Fibroblast of skin of left biceps (primary cell): ENCODE measurements at places on chromosomes 13 and 19.

DNA sequence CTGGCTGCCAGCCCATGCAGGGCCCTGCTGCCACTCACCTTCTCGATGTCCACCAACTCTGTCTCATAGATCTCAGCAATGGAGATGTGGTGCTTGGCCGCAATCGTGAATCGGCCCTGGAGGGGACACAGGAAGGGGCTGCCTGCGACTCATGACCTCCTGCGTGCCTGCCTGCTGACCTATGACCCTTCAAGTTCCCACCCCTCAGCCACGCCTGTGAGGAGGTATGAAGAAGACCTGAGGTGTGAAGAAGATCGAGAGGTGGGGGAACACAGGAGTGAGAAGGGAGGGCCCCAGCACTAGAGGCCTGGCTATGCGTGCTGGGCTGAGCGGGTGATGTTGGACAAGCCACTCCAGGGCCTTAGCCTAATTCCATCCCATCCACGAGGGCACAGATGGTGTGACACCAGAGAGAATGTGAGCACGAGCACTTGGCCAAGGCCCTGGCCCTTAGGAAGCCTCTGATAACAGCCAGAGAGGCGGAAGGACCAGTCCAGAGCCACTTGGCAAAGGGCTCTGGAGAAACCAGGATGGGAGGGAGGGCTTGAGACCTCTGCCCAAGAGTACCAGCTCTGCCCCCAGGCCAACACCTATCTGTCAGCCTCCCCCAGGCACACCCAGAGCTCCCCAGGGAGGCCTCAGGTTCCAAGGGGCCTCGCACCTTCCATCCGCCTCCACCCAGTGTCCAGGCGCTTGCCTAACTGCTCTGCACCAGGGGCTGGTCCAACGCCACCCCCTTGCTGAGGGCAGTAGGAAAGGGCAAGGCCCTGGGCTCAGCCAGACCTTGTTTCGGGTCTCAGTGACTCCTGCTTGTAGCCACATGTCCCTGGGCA lies 9.6 kb upstream of the KPTN start:
- DNase-seq, result no peak

GRCh38 chr13:112900691-112901091 lies 68.3 kb upstream of the MCF2L start:
- DNase-seq, result no peak

- no peak for DNase-seq
Measured at GRCh38 chr13:106445996-106446395, 89.5 kb downstream of the EFNB2 start.

DNA sequence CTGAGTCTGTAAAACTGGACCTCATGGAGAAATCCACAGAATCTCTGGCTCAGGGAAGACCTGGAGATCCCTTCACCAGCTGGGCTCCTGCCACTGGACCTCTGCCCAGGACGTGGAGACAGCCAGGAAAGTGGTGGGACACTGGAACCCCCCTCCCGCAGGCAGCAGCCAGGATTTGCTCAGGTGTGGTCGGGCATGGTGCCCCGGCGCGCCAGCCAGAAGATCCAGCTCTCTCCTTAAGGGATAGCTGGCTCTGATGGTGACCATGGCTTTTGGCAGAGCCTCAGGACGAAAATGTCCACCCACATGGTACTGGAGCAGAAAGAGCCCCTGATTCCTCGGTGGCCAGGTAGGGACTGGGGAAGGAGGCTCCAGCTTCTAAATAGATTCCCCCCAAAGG lies 26.6 kb upstream of the KCTD15 start:
- DNase-seq, result no peak

GRCh38 chr13:97280478-97280877 lies 58.3 kb downstream of the MBNL2 start:
- no peak for DNase-seq

DNA sequence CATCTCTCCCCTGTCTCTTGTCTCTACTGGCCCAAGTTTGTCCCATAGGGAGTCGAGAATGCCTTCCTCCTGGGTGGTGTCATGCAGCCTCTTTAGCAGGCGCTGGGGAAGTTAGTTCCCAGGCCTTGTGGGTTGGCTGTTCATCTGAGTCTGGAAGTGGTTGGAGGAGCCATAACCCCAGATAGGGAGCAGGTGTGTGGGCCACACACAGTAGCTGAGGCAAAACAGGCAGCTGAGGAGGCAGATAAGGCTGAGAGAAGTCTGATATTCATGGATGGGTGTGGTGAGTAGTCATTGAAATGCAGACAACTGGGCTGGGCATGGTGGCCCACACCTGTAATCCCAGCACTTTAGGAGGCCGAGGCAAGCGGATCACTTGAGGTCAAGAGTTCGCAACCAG lies 40.9 kb upstream of the KPNA3 start:
- no peak for DNase-seq

DNA sequence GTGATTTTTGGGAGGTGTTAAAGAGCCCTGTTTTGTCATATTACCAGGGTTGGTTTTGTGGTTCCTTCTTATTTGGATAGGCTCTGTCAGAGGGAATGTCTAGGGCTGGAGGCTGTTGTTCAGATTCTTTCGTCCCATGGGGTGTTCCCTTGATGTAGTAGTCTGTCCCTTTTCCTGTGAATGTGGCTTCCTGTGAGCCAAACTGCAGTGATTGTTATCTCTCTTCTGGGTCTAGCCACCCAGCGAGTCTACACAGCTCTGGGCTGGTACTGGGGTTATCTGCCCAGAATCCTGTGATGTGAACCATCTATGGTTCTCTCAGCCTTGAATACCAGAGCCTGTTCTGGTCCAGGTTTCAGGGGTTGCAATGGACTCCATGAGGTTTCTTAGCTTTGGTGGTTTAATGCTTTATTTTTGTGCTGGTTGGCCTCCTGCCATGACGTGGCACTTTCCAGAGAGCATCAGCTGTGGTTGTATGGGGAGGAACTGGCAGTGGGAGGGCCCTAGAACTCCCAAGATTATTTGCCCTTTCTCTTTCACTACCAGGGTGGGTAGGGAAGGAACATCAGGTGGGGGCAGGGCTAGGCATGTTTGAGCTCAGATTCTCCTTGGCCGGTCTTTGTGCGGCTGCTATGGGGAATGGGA lies 78.8 kb downstream of the SPRY2 start:
- no peak for DNase-seq

- no peak for DNase-seq
Measured at GRCh38 chr13:41427666-41428065, 29.7 kb upstream of the RGCC start.
